Activated CD8-positive, alpha-beta T cell treated with anti-CD3 and anti-CD28 coated beads for 36 hours (primary cell): ENCODE measurements at places on chromosomes 2 and 18. TPM values are rescaled to one million over a fixed set of nuclear protein-coding genes. Genes with fewer than 3 reads are reported as not detected.

ASAP2 gene
- not detected for total RNA-seq

OTOF gene
- 0.60 TPM for total RNA-seq

TMEM169 gene
- 0.76 TPM for total RNA-seq

ASB18 gene
- total RNA-seq: not detected

TIGD1 gene
- 8.7 TPM for total RNA-seq

AKAIN1 gene
- not detected for total RNA-seq

RIT2 gene
- total RNA-seq: not detected

LIMS4 gene
- total RNA-seq: 0.74 TPM

UGT1A10 gene
- not detected for total RNA-seq

DNAJC27 gene
- 5.2 TPM for total RNA-seq

LRATD1 gene
- total RNA-seq: not detected

DUSP2 gene
- 313 TPM for total RNA-seq

INHBB gene
- not detected for total RNA-seq

STEAP3 gene
- total RNA-seq: 0.18 TPM

PDE1A gene
- not detected for total RNA-seq

PSME4 gene
- total RNA-seq: 51.7 TPM

CD28 gene
- total RNA-seq: 94.2 TPM

TDRD15 gene
- total RNA-seq: not detected

CCL20 gene
- 7.5 TPM for total RNA-seq

IL37 gene
- not detected for total RNA-seq

COPS7B gene
- total RNA-seq: 53.6 TPM

PRPF40A gene
- 148 TPM for total RNA-seq

CCDC141 gene
- total RNA-seq: 6.5 TPM

PPP1R1C gene
- total RNA-seq: not detected

TMBIM1 gene
- 57.9 TPM for total RNA-seq

WDR35 gene
- total RNA-seq: 5.6 TPM

DNER gene
- not detected for total RNA-seq

HJURP gene
- total RNA-seq: 79.8 TPM

KIF1A gene
- total RNA-seq: 9.0 TPM

CNGA3 gene
- total RNA-seq: not detected

BMP10 gene
- not detected for total RNA-seq

ATP6V1C2 gene
- not detected for total RNA-seq

FAM237A gene
- not detected for total RNA-seq

SLC5A7 gene
- total RNA-seq: not detected

RND3 gene
- not detected for total RNA-seq

MAPK4 gene
- not detected for total RNA-seq

CERKL gene
- total RNA-seq: 0.11 TPM

PPP1R7 gene
- 82.9 TPM for total RNA-seq

CRYGC gene
- total RNA-seq: not detected

ZBTB7C gene
- not detected for total RNA-seq

PMAIP1 gene
- total RNA-seq: 98.9 TPM

EN1 gene
- not detected for total RNA-seq
